ENCODE measurements at places on chromosomes 7 and 10. TPM values are rescaled to one million over a fixed set of nuclear protein-coding genes. Genes with fewer than 3 reads are reported as not detected.

- H3K4me1 ChIP-seq = peaks cover 34% of the 10 kb centered on the region
- no peaks in the 10 kb centered on the region for H3K27me3 ChIP-seq
- H3K36me3 ChIP-seq = no peaks in the 10 kb centered on the region
- no peak overlapping the region for H3K4me3 ChIP-seq
- no peak for DNase-seq
- no peak overlapping the region for H3K27ac ChIP-seq
Measured at GRCh38 chr10:72695496-72695895, 3.6 kb downstream of the MCU start.

DNA sequence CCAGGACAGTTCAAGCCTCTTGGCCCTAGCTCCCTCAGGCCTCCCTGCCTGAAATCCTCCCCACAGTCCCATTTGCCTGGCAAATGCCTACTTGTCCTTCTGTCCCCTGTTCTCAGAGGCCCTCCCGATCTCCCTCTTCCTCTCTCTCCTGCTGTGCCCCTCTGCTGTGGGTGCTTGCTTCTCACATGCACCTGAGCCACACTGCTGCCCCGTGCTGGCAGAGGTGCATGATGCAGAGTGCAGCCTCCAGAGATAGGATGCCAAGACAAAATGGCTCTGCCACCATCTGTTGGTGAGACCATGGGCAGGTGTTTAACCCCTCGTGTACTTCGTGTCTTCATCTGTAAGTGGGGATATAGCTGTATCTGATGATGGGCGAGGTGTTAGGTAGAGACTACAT lies 158.4 kb downstream of the RGS10 start:
- H3K4me3 ChIP-seq = no peak overlapping the region
- H3K27ac ChIP-seq = no peak overlapping the region
- no peaks in the 10 kb centered on the region for H3K27me3 ChIP-seq
- H3K4me1 ChIP-seq = peaks cover 4% of the 10 kb centered on the region

DNA sequence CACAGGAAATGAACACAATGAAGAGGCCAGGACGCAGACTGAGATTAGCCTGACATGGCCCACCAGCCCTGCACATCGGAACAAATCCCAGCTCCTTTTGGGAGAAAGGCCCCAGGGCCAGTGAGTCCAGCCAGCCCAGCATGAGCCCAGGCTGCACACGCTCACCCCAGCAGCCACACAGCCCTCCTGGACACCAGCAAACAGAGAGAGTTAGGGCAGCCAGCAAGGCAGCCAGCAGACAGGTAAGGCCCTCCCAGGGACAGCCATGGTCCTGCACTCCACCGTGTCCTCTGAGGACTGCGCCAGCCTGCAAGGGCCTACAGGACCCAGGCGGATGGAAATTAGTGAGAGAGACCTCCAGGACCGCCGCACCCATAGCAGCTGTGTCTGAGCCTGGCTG lies 8.1 kb upstream of the GRID1 start:
- no peak for DNase-seq
- no peak overlapping the region for H3K4me3 ChIP-seq
- H3K36me3 ChIP-seq = no peaks in the 10 kb centered on the region
- no peak overlapping the region for H3K27ac ChIP-seq
- H3K27me3 ChIP-seq = no peaks in the 10 kb centered on the region
- peaks cover 8% of the 10 kb centered on the region for H3K4me1 ChIP-seq

The INHBA gene
- 38.6 TPM for total RNA-seq

- H3K27me3 ChIP-seq = no peaks in the 10 kb centered on the region
- H3K36me3 ChIP-seq = no peaks in the 10 kb centered on the region
- H3K4me3 ChIP-seq = no peak overlapping the region
- no peak for DNase-seq
- peaks cover 11% of the 10 kb centered on the region for H3K4me1 ChIP-seq
- no peak overlapping the region for H3K27ac ChIP-seq
Measured at GRCh38 chr7:15586266-15586665, 24.5 kb upstream of the AGMO start.

- H3K27ac ChIP-seq = no peak overlapping the region
- DNase-seq = no peak
- peaks cover 21% of the 10 kb centered on the region for H3K4me1 ChIP-seq
- no peak overlapping the region for H3K4me3 ChIP-seq
- H3K27me3 ChIP-seq = no peaks in the 10 kb centered on the region
- H3K36me3 ChIP-seq = no peaks in the 10 kb centered on the region
Measured at GRCh38 chr10:69685426-69685801, 55.4 kb downstream of the FAM241B start.

The IRF5 gene
- 7.8 TPM for total RNA-seq

The LIPN gene
- total RNA-seq = 0.33 TPM

The GTF2IRD2 gene
- total RNA-seq = 14.3 TPM
